ENCODE measurements at places on chromosomes 4 and X.

DNA sequence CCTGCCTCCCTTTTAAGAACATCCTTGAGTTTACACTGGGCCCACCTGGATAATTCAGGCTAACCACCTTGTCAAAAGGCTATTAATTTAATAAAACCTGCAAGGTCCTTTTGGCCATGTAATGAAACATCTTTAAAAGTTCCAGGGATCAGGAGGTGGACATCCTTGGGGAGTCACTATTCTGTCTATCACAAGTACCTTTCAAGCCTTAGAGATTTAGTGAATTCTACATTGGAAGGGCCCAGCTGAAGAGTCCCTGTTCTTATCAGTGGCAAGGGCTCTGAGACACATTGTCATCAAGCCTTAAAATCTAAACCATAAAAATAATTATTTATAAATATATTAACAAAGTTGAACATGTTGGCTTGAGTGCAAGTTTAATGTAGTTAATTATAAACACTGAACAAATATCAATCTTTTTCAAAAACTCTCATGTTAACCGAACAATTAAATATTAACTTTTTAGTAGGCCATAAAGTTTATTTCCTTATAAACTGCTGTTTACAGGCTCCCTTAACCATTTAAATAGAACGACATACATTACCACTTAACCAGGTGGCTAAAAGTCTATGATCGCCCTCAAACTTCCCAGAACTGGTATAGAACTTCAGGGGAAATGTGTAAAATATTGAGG lies 104.4 kb upstream of the CBR4 start:
- DNase-seq: no peak

GRCh38 chrX:39688576-39689375 lies 409.0 kb downstream of the BCOR start:
- DNase-seq: no peak

GRCh38 chr4:122285285-122285684 lies 93.5 kb upstream of the ADAD1 start:
- no peak for DNase-seq

GRCh38 chrX:69038188-69038587 lies 127.1 kb downstream of the PJA1 start:
- DNase-seq: no peak

DNA sequence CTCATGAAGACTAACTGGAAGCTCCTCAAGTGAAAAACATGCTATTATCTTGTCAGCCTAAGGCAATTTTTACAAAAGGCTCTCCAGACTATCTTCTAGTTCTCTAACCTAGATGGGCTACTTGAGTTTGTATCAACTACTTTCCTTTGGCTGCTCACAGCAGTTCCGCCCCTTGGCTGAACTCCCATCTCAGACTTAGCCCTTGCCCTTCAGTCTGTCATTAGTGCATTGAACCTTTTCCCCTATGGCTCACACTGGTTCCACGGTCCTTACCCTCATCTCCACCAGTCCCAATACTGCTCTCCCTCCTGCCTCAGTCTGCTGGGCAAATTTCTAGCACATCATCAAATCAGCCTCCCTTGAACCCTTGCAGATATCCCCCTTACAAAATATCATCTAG lies 362.3 kb downstream of the PPP1R2C start:
- DNase-seq: no peak

- DNase-seq: no peak
Measured at GRCh38 chr4:44487341-44487740, 38.7 kb upstream of the KCTD8 start.

DNA sequence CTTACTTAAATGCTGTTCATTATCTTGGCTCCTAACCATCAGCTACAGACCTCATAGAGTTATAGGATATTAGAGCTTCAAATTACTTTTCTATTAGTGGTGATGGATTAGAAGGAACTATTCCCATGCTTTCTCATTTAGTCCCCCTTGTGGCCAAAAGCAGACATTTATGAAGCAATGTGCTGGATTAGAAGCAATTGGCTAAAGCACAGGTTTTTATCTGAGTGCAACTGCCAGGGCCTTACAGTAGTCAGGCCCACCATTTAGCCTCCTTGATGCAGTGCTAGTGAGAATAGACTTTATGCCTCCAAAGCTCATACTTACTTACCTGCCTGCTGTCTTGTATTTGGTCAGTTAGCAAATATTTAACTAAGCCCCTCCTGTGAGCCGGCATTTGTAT lies 93.0 kb downstream of the TSPAN7 start:
- no peak for DNase-seq

GRCh38 chrX:48683411-48683982 lies at the start of gene WAS:
TSS of gene WAS (plus strand) at chrX:48683799. CDS start at chrX:48683854, 55 bp downstream.
- DNase-seq: peak; percentile 70

- no peak for DNase-seq
Measured at GRCh38 chr4:133524369-133524768, 375.3 kb downstream of the PCDH10 start.

DNA sequence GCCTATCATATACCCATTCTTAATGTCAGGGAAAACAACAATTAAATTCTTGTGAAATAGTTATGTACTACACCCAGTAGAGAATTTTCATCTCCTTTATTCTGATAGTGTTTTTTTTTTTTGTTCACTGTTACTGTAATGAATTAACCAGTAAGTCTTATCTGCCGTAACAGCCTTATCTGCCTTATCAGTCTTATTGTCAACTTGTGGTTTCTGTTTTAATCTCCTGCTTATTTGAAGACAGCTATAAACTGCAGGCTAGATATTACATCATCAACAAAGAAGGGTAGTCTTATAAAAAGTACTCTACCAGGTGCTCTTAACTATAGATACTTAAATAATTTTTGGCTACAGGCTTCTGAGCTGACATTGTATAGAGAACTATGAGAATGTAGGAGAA lies 79.5 kb downstream of the MAGEB5 start:
- no peak for DNase-seq

DNA sequence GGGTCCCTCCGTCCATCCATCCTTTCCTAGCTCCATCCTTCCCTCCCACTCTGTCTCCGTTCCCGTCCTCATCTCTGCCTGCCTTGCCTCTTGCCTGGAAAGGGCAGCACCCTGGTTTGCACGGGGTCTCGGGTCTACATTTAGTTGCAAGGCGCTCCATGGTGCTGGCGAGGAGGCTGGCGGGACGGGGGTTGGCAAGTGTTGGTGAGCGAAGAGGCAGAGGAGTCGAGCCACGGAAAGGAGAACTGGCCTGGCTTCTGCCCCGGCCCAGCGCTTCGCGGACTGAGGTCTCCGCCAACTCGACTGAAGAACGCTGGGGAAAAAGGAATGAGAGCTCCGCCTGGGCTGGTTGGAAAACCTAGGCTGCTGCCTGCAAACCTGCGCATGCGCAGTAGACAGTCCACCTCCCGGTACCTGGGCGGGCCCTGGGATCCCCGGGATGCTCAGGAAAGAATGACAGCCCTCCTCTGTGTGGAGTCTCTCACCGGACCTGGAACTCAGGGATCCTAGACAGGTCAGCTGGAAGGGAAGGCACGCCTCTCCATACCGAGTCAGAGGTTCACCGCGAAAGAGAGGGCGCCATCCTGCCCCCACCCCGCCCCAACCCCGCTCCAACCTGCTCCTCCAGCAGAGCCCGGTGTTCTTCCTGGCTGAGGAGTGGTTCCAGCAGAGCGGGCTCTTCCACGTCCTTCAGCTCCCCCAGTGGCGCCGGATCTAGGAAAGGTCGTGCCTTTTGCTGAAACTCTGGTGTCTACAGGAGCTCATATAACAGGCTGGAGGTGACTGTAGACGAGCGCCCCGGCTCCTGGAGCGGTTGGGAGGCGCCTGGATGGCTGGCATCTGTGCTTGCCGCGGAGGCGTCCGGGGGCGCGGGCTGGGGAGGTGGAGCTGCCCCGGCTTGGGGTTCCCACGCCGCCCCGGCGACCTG lies 6.0 kb downstream of the FRG2 start:
- DNase-seq: no peak

DNA sequence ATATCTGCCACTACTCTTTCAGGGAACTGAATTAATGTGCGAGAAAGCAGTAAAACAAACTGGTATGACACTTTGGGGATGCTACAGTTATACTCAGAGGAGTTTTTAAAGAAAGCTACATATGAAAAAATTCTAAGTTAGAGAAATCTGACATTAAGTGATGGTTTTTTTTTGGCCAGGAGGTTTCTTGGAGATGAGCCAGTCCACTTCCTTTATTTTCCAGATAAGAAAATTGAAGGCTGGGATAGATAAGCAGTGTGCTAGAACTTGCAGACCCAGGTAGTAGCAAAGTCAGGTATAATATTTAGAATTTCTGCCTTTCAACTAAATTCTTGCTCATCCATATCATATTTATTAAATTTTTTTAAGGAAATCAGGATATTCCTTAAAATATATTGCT lies 106.8 kb downstream of the FAT4 start:
- DNase-seq: no peak

- DNase-seq: peak; percentile 72
Measured at GRCh38 chrX:19887911-19888879, 795 bp upstream of the SH3KBP1 start.

- no peak for DNase-seq
Measured at GRCh38 chr4:71680706-71681105, 103.2 kb downstream of the GC start.

- no peak for DNase-seq
Measured at GRCh38 chr4:140995058-140995457, 138.2 kb downstream of the RNF150 start.

DNA sequence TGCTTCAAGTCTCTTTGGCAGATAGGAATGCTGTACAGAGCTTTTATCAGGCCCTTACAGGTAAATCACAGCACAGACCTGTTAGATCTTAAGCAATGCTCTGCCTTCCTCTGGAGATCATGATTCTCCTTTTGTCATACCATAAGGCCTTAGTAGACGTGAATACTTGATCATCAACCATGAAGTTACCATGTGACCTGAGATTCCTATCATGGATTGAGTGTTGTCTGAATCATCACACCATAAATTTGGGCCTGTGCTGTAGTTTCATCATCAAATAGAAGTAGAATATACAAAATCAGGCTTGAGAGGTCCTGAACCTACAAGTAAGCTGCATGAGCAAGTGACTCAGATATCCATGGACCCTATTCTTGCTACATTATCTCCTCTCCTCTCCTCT lies 466.8 kb upstream of the INTU start:
- DNase-seq: no peak

- DNase-seq: no peak
Measured at GRCh38 chr4:24169956-24170355, 280.1 kb upstream of the PPARGC1A start.

DNA sequence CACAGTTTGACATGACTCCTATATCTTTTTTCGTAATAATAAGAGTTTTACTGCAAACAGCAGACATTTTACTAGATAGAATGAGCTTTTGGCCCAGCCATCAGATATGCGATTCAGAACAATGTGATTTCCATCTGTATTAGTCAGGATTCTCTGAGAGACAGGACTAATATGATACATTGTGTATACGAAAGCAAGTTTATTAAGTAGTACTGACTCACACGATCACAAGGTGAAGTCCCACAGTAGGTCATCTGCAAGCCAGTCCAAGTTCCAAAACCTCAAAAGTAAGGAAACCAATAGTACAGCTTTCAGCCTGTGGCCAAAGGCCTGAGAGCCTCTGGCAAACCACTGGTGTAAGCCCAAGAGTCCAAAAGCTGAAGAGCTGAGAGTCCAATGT lies 24.1 kb downstream of the CXCL8 start:
- DNase-seq: no peak

DNA sequence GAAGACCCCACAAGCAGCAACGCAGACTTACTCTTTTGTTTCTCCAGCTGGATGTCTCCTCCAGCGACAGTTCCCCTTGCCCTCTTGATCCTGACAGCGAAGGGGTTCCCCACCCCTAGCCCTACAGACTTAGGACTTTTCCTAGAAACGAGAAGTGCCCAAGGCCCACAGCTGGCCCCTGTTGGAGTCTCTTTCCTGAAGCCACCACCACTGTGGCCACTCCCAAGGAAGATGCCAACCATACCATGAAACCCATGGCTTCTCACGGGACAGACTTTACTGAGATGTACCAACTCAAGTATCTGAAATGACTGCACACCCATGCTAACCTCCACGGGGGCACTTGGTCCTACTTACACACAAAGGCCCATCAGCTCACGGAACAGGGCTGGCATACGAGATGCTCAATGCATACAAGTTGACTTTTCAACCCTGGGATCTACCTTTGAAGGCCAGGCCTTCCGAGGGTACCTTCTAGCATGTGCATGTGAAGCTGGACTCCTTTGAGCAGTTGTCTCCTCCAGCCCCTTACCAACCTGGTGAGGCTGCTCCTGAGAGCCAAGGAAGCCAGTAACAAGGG lies 924 bp upstream of the IRAK1 start:
- no peak for DNase-seq

- DNase-seq: no peak
Measured at GRCh38 chr4:28373191-28373590, 1512.5 kb downstream of the STIM2 start.

- DNase-seq: no peak
Measured at GRCh38 chr4:101153653-101154052, 193.7 kb downstream of the PPP3CA start.

DNA sequence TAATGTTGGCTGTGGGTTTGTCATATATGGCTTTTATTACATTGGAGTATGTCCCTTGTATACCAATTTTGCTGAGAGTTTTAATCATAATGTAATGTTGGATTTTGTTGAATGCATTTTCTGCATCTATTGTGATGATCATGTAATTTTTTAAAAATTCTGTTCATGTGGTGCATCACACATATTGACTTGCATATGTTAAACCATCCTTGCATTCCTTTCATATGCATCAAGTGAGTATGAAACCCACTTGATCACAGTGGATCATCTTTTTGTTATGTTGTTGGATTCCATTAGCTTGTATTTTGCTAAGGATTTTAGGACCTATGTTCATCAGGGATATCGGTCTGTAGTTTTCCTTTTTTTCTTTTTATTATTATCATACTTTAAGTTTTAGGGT lies 12.1 kb downstream of the HEPH start:
- DNase-seq: no peak

- no peak for DNase-seq
Measured at GRCh38 chr4:8107146-8107657, 51.4 kb downstream of the ABLIM2 start.
